Aorta (tissue), 5 donors: ENCODE measurements at places on chromosomes 5 and 9.

GRCh38 chr9:126515873-126516505 is 97.7 kb upstream of the LMX1B start:
- DNase-seq = no peak

DNA sequence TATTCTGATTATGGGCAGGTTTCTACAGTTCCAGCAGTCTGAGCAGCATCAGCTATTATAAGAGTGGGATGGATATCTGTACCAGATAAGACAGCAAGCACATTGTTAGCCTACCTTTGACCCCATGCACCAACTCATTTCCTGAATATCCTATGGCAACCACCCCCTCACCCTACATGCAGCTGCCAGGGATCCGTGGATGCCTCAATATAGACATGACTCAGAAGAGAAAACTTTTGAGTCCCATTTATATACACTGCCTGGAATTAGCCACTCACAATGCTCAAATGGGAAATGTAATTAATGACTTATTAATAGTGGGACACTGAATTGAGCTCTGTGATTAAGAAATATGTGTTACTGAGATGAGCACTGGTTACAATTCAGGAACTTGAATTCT is 124.4 kb downstream of the SSBP2 start:
- no peak for DNase-seq

GRCh38 chr5:109347252-109347888 is 62.4 kb downstream of the PJA2 start:
- DNase-seq = no peak

- no peak for DNase-seq
Measured at GRCh38 chr5:21391506-21391905, 1403.5 kb upstream of the CDH18 start.

DNA sequence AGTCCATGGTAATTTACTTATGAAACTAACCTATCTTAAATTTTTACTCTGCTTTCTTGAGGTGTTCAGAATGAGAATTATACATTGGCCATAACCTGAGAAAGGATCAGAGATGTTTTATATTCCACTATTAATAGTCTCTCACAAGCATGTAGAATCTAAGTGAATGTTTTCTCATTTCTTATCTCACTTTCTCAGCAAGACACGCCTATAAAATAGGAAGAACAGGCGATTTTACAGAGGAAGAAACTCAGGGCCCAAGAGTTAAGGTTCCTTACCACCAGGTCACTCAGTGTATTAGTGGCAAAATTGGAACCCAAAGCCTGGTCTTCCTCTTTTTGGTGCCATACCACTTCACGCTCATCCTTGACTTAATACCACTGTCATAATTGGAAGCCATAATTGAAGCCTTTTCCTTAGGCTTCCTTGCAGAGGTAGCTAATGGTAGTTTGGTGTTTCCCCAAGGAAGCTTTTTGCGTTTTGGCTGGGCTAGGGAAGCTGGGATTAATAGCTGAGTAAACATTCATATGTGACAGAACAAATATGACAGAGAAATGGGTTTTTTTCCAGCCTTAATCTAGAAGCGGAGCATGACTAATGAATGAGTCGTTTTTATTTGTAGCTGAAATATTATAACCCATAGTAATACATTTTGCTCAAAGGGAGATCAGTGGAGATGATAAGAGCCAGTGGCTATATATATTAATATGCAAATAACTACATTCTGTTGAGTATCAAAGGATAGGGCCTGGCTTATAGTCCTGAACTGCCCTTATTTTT is 16.9 kb downstream of the HMGXB3 start:
- no peak for DNase-seq

GRCh38 chr9:133836818-133837217 is 98.7 kb upstream of the SARDH start:
- DNase-seq = no peak

DNA sequence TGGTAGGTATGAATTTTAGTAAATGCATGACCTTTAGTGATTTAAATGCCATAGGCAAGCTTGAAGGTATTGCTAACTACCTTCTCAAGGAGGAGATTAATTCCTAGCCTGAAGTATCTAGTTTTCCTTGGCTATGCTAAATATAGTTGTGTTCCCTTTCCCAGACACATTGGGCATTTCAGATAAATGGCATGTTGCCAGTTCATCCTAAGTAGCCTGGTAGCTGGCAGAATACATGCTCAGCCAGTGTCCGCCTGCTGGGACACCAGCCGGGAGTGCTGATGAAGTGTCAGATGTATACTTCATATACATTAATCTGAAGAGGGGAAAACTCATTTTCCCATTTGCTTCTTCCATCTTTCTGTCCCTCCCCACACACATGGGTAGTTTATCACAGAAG is 196.9 kb downstream of the MAST4 start:
- DNase-seq = no peak

DNA sequence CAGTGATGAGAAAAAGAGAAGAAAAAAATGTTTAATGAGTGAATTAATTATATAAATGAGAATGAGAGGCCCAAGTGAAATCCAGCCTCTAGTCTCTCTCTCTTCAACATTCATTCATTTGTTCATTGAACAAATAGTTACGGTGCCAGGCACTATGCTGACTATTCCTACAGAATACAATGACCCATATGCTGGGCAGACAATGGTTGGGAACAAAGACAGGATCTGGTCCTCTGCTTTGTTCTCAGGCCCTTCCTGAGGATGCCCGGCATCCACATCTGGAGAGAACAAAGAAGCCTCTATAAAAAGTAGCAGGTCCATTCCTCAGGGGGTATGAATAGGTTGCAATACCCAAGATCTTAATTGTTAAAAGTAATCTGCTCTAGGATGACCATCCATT is 6.9 kb downstream of the ADAM19 start:
- no peak for DNase-seq

DNA sequence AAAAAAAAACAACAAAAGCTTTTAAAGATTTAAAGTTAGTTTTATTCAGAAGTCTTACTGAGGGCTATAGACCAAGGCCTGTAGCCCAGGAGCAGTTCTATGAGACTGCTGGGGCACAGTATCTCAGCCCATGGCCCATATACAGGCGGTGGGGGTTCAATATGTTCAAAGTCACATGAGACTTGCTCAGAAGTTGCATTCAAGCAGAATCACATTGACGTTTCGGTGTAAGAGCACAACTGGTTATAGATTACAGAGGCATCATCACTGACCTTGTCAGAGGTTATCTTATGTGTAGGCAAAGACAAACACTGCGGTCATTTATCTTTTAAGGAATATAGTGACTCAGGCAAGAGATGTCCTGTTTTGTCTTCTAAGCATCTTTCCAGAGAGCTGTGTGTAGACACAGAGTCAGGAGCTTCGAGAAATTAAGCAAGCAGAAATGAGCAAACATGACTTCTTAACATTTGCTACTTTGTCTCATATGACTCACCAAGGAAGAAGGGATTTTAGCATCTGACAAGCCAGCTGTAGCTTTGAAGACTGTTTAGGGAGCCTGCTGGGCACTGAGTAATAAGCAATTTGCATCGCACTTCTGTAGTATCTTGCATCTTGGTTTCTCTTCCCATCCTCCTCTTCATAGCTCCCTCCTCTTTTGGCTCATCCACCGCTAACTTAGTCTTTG is 12.9 kb upstream of the F2RL1 start:
- peak; percentile 3 for DNase-seq

GRCh38 chr9:274406-274805 is 59.7 kb downstream of the DOCK8 start:
- no peak for DNase-seq

- no peak for DNase-seq
Measured at GRCh38 chr5:131268758-131269370, 5.0 kb downstream of the CDC42SE2 start.

- no peak for DNase-seq
Measured at GRCh38 chr5:107781451-107781850, 110.7 kb upstream of the EFNA5 start.

DNA sequence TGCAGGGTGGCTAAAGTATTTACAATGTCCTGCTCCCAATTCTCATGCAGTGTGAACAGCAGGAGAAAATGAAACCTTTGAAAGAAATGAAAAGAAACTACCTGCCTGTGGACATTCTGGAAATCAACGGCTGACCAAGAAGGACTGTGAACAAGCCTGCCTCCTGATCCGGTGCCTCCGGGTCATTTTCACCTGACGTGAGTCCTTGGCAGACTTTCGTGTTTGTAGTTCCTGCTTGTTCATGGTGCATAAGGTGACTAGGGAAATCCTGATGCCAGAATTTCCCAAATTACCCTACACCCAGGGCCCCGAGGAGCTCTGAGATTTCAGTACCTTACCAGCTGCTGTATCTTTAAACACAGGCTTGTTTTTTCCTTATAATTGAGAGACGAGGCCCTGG is 317.5 kb downstream of the TLE1 start:
- no peak for DNase-seq

GRCh38 chr9:126436545-126437267 is 110.1 kb downstream of the MVB12B start:
- DNase-seq = no peak

DNA sequence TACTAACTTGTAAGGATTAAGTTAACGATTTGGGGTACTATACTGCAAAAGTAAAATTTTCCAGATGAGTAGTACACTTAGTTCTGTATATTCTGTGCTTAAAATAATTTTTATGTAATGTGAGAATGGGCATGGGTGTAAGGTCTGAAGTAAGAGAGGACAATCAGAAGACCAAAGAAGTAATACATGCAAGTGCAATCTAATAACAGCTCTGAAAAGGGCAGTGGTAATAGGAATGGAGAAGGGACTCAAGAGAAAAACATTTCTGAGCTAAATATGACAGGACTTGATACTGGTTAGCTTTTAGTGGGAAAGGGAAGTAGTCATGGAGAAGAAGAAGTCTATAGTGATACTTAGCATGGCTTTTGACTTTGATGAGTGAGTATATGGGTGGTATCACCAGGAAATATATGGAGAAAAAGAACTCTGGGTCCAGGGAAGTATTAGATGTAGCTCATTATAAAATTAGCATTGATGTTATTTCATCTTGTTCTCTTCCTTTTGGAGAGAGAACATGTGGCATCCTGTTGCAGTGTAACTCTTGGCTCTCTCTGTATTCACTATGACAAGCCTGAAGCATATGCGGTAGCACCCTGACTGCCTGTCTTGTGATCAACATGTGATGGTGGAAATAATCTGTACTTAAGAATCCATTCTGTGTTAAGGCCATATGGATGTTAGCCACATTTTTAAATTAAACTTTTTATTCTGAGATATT is 60.5 kb downstream of the ERCC6L2 start:
- no peak for DNase-seq

DNA sequence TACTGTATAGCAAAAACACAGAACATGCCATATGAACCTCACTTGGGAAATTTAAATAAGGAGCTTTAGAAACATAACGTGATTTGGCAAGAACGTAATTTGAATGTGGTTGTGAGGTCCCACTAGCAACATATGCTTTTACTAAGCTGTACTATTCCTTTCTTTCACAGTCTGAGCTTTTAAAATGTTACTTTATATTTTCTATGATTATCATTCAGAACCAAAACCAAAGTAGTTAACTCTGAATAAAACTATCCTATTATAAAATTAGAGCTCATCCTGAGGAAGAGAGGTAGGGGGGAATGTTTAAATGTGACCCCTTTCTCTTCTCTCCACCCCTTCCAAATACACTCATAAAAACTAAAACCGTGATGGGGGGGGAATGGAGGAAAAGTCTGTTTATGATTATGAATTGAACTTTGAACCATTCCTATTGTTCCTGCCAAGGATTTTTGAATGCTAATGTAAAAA is 435.7 kb downstream of the NFIB start:
- DNase-seq = no peak

DNA sequence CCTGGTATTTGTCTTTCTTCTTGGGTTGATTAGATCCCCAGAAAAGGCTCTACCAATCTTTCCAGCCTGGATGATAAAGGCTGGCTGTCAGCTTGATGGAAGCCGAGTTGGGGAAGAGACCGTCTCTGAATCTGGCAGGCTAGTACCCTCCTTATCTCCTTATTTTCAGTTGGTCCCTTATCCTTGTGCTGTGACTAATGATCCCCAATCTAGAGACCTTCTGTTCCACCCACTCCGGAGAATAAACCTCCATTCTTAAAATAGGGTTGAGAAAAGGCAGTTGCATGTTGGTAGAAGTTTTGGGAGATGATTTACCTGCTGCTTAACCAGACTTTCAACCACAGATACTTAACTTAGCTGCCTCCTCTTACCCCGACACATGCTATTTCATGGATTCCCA is 52.3 kb downstream of the PRKACG start:
- no peak for DNase-seq

DNA sequence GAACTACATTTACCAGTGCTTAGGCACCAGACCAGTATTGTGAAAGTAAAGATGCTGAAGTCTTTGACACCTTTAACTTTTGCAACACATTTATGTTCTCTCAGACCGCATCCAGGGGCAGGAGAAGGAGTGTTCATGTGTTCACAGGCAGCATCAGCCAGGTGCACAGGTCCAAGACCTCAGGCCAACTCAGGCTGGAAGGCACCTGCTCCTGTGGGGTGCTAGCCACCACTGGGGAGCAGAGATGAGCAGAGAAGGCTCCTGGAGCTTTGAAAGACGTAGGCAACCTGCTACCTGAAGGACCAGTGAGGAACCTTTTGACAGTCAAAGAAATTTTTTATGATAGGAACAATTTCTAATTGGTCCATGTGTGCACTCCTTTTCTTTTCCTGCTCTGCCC is 35.6 kb downstream of the DAPK1 start:
- no peak for DNase-seq

DNA sequence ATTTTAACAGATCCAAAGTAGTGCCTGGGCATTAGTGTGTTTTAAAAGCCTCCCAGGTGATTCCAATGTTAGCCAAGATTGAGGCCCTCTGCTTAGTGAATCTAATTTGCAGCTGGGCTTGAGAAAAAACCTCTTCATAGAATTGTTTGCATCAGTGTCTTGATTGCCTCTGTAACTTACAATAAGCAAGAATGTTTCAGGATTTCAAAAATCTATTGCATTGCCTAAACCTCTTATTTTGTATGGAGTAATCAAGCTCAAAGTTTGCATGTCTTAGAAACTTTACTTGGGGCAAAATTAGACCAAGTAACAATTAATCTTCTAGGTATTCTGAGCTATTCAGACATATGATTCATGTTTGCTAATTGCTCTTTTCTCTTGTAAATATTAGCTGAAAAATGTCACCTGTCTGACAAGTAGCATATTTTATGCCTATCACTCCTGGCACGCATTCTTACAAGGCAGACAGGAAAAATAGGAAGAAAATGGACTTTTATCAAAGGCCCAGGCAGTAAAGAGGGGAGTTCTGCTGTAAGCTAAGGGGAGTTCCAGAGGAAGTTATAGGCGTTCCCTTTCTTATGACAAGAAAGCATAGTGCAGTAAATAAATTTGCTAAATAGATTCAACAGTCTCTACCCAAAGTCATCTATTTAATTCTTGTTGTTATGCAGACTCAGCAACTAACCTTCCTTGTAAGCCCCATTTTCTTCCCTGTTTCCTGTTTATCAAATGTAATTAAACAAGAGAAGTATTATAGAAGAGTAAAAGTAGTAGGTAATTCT is 21.0 kb downstream of the PDCD1LG2 start:
- DNase-seq = no peak

GRCh38 chr5:113205807-113206206 is 229.0 kb downstream of the TSSK1B start:
- no peak for DNase-seq

- DNase-seq = no peak
Measured at GRCh38 chr9:93288891-93289883, 105.2 kb downstream of the WNK2 start.
